ENCODE measurements at places on chromosomes 12 and 14.

- DNase-seq, result peak; percentile 78
Measured at GRCh38 chr12:25241167-25242020, 9.3 kb downstream of the KRAS start.

DNA sequence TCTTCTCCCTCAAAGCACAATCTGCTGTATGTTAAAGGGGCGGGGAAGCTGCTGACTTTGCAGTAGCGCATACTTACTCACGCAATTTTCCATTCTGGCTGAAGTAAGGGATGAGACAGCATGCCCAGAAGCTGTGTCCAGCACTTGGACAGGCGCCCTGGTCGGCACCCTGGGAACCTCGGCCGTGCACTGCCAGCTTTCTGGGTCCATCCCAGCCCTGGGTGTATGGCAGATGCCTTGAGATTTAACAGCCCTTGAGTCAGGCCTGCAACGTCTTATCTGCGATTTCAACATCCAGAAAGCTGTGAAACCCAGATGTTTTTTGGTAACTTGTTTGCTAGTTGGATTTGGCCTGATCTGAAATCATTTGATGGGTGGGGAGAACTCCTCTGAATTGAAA lies 16.1 kb downstream of the EML1 start:
- no peak for DNase-seq

DNA sequence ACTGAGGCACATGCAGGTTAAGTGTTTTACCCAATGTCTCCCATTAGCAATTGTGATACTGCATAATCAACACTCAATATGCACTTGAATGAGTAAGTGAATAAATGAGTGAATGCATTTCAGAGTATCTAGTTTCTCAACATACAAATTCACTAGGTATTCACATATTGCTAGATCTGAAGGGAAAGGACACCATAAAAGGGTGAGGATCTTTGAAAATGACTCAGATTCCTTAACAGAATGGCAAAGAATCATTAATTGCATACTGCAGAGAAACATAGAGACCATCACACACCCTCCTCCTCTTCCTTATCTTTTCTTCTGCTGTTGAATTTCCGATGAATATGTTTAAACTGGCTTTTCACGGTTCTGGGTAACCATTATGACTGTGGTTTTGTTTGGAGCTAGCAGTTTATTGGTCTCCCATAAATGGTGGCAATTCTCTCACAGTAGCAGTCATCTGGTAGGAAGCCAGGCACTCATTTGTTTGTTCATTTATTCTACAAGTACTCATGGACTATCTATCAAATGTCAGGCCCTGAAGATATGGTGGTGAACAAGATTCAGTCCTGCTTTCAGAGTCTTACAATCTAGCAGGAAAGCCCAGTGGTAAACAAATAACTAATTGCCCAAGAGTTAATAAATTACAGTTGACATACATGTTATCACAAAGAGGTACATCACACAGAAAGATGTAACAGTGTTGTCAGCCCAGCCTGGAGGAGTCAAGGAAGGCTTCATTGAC lies 70.2 kb downstream of the LLPH start:
- DNase-seq, result no peak

GRCh38 chr14:56219666-56220413 lies 101.6 kb downstream of the PELI2 start:
- DNase-seq, result no peak

GRCh38 chr14:43754838-43755237 lies 752.2 kb downstream of the FSCB start:
- DNase-seq, result no peak

Measured in natural killer cell (primary cell).